Glomerular endothelial cell (primary cell): ENCODE measurements at places on chromosomes 7 and 10.

- DNase-seq = no peak
Measured at GRCh38 chr10:121312587-121312986, 285.7 kb downstream of the FGFR2 start.

DNA sequence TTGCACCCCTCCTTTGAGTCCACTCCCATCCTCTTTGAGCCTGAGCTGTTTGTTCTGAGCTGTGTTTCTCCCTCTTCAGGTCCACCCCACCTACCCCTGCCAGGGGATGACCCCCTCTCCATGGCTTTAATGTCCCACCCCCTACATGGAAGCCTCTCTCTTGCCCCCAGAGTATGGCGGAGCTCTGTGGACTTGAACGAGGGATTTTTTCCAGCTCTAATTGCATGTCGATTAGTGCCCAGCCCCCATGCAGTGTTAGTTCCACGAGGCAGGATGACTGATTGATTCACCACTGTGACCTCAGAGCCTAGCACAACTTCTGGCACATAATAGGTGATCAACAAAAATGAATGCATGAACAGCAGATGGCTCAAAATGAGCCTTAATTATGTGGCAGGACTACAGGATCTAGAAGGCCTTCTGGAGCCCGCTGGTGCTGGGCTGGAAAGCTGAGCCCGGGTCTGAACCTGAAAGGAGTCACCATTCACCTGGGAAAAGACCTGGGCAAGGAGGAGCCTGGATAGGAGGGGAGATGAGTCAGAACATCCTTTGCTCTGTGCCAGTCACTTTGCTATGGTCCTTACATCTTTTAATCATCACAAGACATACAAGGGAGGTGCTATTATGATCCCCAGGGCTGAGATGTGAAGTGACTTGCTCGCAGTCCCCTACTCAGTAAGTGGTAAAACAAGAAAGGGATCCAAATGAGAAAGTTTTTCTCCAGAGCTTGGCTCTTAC is 17.1 kb upstream of the SLC18A2 start:
- DNase-seq = no peak

DNA sequence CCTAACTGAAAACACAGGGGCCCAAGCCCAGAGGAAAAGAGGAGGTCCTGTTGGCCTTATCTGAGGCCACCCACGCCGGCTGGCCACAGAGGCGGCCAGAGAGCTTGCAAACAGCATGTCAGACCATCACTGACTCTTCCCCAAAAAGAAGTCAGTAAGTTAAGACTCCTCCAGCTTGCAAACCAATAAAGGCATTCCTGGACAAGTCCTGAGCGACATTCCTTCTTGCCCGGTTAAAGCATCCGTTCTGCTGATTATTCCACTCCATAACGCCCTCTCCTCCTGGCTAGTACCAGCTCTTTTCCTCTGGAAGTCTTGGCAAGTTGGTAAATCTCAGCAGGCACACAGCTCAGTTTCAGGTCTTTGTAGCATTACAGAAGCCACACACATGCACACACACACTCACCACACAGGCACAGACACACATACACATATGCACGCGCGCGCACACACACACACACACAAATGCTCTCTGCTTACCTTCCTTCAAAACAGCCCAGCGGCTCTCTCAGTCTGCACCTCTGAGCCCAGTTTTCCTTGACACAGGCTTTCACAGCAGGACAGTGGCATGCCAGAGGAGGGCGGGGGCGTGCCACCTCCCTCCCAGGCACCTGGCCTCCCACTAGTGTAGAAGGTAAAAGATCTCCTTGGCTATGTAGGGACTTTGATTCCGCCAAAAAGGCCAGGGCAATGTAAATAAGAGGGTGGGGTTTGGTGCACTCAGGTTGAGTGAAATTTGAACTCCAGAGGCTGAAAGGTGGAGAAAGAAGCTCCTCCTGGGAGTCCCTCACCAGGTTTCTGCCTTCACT is 201.4 kb downstream of the TNS3 start:
- DNase-seq = no peak

GRCh38 chr10:70458329-70459060 is 17.0 kb upstream of the NODAL start:
- no peak for DNase-seq

DNA sequence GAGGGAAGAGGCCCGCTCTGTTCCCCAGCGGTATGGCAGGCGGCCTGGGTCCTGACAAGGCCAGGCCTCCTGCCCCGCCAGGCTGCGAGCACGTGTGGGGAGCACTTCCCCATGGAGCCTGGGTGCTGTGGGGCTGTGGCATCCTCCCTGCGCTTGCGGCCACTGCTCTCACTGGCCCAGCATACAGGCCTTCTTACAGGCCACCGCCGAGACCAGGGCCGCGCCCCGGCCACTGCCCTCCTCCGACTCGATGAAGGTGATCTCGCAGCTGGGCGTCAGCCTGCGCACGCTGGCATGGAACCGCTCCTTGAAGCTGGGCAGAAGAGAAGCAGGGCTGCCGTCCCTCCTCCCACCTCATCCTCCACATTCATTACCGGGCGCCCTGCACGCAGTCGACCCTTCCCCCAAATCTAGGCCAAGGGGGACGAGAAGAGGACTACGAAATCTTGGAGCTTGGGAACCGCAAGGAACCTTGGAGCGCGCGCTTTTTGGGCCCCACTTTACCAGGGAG is 3.9 kb upstream of the MYL7 start:
- no peak for DNase-seq

DNA sequence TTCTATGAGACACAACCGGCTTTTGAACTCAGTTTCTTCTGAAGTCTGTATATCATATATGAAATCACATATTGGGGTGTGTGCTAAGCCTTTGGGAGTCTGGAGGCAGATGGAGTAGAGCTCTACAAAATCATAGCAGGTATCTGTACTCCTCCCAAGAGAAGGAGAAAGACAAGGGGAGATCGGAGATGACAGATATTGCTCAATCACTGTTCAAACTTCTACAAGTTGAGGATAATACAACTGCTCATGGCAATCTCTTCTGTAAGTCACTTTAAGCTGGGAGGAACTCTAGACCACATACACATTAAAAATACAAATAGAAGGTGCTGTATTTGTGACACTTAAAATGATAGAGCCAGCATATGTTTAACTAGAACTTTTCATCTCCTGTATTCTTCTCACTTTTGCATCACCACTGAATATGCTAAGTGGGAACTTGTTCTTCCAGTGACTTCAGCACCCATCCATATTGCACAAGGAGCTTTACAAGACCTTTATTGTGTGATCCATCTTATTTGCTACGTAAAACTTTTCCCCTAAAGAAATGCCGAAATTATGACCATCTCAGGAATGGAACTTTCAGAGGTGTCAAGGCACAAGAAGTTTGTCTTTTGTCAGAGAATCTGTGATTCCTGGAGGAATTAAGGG is 381.4 kb downstream of the PHTF2 start:
- DNase-seq = no peak

- no peak for DNase-seq
Measured at GRCh38 chr10:74511051-74511450, 315.3 kb upstream of the KAT6B start.

DNA sequence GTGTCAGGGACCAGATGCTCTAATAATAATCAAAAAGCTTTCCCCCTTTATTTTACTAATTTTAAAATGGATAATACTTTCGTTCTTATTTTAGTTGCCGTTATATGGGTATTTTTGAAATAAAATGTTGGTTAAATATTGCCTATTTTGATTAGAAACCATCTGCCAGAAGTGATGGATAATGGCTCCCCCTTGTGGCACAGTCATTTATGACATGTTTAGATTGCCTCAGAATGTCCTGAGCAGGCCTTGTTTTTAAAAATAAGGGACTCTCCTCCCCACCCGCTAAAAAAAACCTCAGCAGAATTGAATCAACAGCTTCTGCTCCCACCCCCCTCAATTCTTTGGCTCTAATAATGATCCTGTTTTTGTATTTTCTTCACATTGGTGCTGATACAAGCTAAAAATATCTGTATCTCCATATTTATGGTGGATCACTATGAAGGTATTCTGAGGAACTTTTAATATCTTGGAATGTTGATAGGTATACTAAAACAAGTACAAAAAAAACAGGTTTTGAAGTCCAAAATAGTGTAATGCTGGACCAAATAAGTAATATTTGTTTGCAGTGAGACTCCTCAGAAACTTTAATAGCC is 38.8 kb downstream of the TMEM60 start:
- peak; percentile 73 for DNase-seq

GRCh38 chr7:15218261-15218660 is 315.7 kb upstream of the DGKB start:
- DNase-seq = no peak

GRCh38 chr7:97871659-97872024 is 566 bp downstream of the ASNS start:
- no peak for DNase-seq

DNA sequence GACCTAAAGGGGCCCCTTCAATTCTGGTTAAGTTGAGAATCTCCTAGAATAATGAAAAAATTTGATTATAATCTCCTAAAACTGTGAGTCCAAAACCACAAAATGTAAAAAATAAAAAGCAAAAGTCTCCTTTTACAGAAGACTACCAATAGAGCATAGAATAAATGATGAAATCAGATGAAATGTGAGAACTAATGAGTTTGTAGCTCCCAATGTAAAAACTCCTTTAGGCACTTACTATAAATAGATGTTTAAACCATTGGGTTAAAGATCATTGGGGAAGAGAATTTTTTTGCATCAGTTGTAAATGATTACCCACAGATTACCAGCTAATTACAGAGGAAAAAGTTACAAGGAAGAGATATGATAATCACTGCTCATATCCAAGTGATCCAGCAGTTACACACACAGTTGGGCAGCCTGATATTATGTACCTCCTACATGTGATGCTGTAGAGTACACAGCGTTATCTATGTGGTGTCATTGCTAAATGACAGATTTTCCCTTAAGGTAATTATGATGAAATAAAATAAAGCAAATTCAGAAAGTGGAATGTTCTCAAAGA is 282.7 kb upstream of the SEMA3D start:
- no peak for DNase-seq

DNA sequence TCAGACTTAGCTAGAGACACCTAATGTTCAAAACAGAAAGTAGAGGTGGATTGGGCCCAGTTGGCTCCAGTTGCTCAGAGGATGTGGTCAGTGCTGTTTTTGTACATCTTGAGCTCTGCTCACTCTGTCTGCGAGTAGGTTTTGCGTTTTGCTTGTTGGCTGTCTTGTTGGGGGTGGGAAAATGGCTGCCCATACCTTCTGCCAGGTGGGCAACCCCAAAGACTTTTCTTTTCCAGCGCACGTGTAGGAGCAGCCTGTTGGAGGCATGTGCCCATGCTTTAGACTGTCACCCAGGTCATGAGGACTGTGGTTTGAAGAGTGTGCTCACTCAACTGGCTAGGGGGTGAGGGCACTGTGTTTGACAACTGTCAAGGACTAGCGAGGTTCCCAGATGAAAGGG is 73.9 kb downstream of the KAT6B start:
- no peak for DNase-seq

DNA sequence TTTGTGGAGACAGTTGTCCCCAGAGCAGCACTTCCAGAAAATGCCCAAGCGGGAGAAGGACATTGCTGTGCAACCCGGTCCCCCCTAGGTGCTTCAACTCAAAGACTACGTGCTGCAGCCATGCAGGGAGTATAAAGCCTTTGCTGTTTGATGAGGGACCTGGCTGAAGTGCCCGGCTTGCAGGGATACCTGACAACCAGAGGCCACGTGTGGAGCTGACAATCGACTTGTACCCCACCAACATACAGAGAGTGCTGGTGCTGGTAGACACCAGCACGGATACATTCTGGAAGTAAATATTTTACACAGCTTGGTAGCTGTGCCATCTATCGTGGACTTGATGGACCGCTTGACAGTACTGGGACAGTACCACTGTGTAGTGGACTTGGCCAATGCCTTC is 240.6 kb downstream of the CACNA2D1 start:
- no peak for DNase-seq

DNA sequence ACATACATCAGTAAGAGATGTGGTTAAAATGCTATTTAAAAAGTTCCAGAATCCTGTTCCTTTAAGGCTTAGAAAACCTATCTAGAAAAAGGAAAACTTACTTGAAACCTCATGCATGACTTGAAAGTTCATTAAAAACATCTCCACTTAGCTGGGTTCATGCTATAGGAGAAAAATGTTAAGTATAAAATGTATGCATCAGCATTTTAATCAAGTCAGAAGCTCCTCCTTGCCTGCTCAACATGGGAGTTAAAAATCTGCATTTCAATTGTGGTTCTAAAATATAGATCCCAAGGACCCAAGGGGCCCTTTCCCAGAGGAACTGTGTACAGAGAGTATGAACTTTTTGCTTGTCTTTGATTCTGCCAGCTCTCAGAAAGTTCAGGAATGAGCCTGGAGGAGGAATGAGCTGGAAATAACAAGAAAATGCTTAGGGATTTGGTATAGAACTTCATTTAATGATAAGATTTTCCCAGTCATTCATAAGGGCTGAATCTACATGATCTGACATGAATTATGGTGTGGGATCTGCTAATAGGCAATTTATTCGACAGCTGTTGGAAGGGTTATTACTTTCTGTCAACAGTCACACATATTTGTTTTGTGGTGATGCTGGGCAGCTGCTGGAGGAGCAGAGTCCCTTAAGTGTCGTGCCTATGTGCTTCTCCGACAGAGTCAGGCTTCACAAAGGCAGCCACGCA is 85.6 kb upstream of the MTPN start:
- no peak for DNase-seq

DNA sequence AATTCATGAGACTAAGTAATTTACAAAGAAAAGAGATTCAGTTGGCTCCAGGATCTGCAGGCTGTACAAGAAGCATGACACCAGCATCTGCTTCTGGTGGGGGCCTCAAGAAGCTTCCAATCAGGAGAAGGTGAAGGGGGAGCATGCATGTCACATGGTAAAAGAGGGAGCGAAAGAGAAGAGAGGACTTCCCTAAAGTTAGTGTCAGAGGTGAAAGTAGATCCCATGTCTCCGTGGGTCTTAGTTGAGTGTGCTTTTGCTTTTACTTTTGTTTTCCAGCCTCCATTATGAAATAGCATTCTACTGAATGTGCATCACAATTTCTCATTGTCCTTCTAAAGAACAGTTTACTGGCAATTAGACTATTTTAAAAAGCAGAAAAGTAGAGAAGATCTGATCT is 213.6 kb upstream of the FZD1 start:
- DNase-seq = no peak

- DNase-seq = no peak
Measured at GRCh38 chr10:61882621-61883370, 18.7 kb upstream of the ARID5B start.

DNA sequence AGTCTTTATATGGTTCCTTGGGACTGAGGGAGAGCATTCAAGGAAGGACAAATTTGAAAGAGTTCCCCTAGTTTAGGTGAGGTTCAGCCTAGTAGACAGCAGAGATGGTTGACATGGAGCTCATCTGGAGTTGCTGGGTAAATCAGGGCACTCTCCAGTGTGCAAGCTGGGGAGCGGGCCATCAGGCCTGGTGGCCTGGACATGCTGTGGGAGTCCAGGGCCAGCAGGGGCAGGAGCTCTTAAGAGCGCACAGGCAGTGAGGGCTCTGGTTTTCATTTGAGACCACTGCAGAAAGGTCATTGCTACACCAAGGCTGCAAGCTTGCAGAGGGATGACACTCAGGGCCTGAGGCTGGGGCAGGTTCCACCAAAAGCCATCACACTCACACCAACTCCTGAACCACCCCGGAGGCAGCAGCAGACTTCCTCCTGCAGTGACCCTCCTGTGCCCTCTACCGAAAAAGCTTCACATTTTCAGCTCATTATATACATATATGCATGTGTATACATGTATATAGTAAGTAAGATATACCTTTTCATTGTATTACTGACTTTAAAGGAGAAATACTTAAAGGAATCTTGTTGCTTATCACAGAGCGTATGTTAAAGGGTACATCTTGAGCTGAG is 39.5 kb downstream of the STEAP1B start:
- no peak for DNase-seq
